ENCODE measurements at places on chromosomes 2 and 18.

- DNase-seq: no peak
These were observed 36.1 kb downstream of the SDC1 start for GRCh38 chr2:20188851-20189250.

DNA sequence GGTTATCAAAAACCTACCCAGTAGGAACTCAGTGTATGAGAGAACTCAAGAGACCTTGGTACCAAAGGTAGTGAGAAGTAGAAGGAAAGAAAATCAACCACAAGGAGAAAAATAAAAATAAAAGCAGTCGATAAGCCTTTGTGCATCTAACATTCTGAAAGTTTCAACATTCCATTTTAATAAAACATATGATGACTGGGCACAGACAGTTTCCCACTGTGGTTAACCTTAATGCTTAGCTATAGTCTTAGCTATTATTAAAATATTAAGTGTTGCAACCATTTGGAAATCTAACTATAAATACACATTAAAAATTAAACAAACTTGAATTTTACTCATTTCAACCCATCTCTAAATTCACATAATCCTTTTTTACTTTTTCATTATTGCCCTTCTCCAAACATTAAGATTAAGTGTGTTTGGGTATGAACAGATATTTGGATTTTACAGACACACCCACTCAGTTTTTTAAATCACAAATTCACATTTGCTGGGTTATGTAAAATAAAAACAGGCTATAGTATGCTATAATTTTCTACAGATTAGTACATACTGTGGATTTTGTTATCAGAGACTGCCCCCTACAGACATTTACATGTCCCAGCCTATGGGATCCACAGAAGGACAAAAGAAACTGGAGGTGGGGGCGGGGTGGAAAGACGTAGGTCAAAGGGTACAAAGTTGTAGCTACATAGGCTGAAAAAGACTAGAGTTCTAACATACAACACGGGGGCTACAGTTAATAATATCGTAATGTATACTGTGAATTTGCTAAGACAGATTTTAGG is 32.8 kb downstream of the SRBD1 start:
- DNase-seq: no peak

- DNase-seq: no peak
These were observed 1655.6 kb downstream of the DPP10 start for GRCh38 chr2:116098049-116098448.

DNA sequence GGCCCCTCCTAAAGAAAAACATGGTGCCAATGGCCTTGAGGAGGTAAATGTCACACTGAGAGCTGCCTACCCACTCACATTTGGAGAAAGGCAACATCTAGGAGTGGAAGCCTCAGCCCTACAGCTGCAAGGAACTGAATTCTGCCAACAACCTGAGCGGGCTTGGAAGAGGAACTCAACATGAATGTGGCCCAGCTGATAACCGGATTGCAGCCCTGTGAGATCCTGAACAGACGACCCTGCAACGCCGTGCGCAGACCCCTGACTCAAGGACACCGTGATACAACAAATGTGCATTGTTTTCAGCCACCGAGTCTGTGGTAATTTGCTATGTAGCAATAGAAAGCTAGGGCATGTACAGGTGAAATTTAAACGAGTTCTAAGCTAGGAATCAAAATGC is 99.4 kb downstream of the MYOM1 start:
- DNase-seq: no peak
